Activated CD4-positive, alpha-beta T cell treated with anti-CD3 and anti-CD28 coated beads, Interleukin-2, amount 10 ng/mL, durations not matched to agents 7 days and 5 days (primary cell): ENCODE measurements at places on chromosomes 5 and 9.

DNA sequence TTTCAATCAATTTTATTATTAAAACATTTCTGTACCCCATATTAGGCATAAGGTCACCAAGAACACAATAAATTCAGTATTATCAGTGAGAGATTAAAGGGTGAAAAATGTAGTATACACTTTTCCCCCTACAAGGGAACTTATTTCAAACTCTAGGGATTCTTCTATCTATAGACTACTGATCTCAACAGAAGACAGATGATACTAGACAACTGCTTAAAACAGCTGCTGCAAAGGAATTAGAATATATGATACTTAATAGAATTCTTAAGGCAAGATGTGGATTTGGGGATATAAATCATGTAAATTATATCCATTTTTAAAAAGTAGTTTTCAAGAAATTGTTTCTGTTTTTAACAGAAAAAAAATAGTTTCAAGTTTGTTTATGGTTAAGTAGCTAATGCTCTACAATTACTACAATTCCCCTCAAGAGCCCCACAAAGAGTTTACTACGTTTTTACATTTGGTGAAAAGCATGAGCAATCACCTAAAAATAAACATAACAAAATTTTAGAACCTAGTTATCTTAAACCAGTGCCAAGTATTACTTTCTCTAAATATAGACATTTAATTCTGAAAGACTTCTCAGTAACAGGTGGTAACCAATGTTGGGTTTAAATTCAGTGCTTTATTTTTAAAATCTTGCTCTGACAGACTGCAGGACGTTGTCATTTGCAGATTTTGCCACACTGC, 6.0 kb downstream of the KIF24 start:
- no peaks in the 10 kb centered on the region for H3K27me3 ChIP-seq
- no peaks in the 10 kb centered on the region for H3K36me3 ChIP-seq
- no peak for DNase-seq
- H3K27ac ChIP-seq: no peak overlapping the region
- no peak overlapping the region for H3K4me3 ChIP-seq

- peaks cover 2% of the 10 kb centered on the region for H3K4me1 ChIP-seq
- peaks cover 14% of the 10 kb centered on the region for H3K27me3 ChIP-seq
- H3K27ac ChIP-seq: no peak overlapping the region
- no peak for DNase-seq
- no peaks in the 10 kb centered on the region for H3K36me3 ChIP-seq
Measured at GRCh38 chr9:122100756-122101155, 7.6 kb upstream of the TTLL11 start.

DNA sequence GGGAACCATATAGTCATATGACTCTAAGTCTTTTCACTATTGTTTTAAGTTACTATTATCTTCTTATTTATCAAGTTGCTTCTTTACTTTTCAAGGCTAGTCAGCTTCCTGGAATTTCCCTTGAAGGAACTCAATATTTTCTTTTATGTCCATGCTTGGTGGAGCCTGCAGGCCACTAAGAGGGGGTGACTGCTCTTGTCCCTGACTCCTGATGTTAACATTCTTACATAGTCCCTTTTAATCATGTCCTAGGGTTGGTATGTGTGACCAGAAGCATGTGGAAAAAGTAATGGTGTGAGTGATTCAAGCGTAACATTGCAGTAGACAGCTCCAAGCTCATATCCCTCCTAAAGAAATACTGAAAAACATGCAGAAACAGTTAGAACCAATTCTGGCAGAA, 1536.2 kb upstream of the CDH9 start:
- H3K27ac ChIP-seq: no peak overlapping the region
- no peaks in the 10 kb centered on the region for H3K27me3 ChIP-seq
- no peaks in the 10 kb centered on the region for H3K36me3 ChIP-seq
- no peak for DNase-seq

GRCh38 chr9:132409828-132410528, at the start of gene CFAP77:
TSS of gene CFAP77 (plus strand) at chr9:132410211. CDS start at chr9:132410272, 61 bp downstream.
- H3K27me3 ChIP-seq: peaks cover 51% of the 10 kb centered on the region
- DNase-seq: peak; percentile 48
- peak within 1 kb of the TSS; percentile 58 for H3K4me3 ChIP-seq
- no peak within 1 kb of the TSS for H3K27ac ChIP-seq
- H3K4me1 ChIP-seq: peaks cover 40% of the 10 kb centered on the region

- no peak overlapping the region for H3K4me3 ChIP-seq
- peaks cover 5% of the 10 kb centered on the region for H3K27me3 ChIP-seq
- H3K4me1 ChIP-seq: peaks cover 16% of the 10 kb centered on the region
- no peak overlapping the region for H3K27ac ChIP-seq
- DNase-seq: no peak
Measured at GRCh38 chr5:91136271-91136670, 246.8 kb downstream of the ARRDC3 start.

DNA sequence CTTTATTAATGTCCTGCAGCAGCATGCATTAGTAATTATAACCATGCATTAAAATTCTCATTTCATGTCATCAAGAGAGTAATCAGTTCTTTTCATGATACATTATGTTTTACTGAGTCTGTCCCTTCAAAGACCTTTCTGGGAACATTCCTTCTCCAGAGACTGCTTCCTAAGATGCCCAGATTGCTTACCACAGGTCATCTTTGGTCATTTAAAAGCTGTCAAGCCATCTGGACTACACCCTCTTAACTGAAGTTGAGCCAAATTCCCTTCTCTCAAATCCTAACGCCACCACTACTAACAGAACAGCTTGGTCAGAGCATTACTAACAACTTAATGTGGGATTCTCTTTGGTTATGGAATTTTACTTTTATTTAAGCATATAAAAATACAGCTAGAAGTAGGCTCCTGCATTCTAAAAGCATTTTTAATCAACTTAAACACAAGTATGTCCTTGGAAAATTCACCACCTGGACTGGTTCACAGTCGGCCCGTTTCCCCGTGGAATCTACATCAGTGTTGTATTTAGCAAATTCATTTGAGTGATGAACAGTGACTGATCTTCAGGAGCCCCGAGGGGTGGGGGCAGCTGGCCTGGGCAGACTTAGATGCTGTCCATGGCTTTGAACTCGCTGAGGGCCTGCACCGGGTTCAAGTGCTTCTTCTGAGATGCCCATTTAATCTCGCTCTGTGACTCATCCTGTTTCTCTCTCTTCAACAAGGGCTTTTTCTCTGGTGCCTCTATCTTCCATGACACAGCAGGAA, 92.8 kb upstream of the CCDC112 start:
- no peak overlapping the region for H3K4me3 ChIP-seq
- H3K36me3 ChIP-seq: no peaks in the 10 kb centered on the region
- no peaks in the 10 kb centered on the region for H3K4me1 ChIP-seq
- no peak overlapping the region for H3K27ac ChIP-seq
- no peak for DNase-seq
- H3K27me3 ChIP-seq: peaks cover 5% of the 10 kb centered on the region
